Amygdala (tissue), 56 donors: ENCODE measurements at places on chromosomes 16 and 17.

- no peak for DNase-seq
Measured at GRCh38 chr16:81861503-81861902, 82.4 kb downstream of the PLCG2 start.

DNA sequence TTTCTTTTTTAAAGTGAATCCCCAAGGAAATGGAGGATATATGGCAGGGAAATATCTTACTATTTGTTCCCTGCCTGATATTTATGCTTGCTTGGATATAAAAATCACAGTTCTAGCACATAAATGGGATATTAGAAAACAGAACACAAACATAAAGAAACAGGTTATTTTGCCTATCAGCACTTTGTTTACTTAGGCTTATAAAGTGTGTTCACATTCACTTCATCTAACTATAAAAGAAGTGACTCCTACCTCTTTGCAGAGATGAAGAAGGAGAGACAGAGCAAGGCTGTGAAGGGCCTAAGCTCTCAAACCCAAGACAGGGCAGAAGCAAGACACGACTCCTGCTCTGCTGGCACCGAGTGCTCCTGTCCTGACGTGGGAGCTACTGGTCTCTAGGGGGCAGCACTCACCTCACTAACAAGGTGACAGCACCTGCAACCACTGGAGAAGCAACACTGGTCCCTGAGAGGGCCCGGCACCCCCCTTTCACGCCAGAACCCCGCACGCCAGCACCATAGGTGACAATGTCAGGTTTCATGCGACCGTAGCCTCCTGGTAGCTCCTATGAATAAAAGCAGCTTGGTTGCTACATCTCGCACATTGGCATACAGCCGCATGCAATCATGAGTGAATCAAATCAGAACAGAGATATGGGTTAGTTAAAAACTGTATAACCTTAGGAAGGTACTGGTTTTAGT is 32.0 kb downstream of the MBTPS1 start:
- no peak for DNase-seq

- no peak for DNase-seq
Measured at GRCh38 chr17:63694950-63695773, 4.8 kb downstream of the LIMD2 start.

DNA sequence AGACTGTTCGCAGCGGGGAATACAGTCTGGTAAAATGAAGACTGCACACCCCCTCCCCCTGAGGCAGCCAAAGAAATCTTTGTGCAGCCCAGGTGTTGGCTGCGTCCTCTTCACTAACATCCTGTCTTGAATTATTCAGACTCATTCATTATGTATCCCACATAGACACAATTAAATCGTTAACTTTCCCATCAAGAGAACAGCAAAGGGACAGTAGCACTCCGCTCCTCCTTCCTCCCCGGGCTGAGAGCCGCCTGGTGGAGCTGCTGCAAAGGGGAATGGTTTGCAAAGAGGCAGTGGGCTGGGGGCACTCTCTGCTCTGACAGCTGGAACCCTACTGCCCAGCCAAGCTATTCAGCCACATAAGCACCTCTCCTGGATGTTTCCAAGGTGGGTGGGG is 290.0 kb upstream of the SOX9 start:
- no peak for DNase-seq

GRCh38 chr16:67019171-67019570 is 9.8 kb upstream of the CBFB start:
- DNase-seq, result no peak

- no peak for DNase-seq
Measured at GRCh38 chr17:39925282-39926134, 1.9 kb downstream of the ORMDL3 start.

- DNase-seq, result no peak
Measured at GRCh38 chr16:57949013-57949412, 21.9 kb downstream of the CNGB1 start.

DNA sequence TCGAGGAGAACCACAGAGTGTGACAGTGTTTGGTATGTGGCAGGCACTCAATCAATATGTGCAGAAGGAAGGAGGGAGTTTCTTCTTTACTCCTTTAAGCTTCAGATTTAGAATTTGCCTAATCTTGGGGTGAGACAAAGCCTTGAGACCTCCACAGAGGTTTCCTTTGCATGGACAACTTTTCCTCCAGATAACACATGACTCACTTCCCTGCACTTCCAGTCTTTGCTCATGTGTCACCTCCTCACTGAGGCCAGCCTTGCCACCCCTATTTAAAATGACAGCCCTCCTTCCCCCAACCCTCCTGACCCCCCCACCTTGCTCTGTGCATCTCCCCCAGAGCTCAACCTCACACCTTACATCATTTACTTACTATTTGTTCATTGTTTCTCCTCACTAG is 17.4 kb upstream of the NOS2 start:
- no peak for DNase-seq

- peak; percentile 64 for DNase-seq
Measured at GRCh38 chr16:66954097-66954659, 6.9 kb upstream of the CES3 start.

GRCh38 chr16:75343286-75343685 is 90.0 kb downstream of the CFDP1 start:
- DNase-seq, result no peak

GRCh38 chr17:76569607-76570279 is 15.9 kb downstream of the ST6GALNAC2 start:
- peak; percentile 32 for DNase-seq

DNA sequence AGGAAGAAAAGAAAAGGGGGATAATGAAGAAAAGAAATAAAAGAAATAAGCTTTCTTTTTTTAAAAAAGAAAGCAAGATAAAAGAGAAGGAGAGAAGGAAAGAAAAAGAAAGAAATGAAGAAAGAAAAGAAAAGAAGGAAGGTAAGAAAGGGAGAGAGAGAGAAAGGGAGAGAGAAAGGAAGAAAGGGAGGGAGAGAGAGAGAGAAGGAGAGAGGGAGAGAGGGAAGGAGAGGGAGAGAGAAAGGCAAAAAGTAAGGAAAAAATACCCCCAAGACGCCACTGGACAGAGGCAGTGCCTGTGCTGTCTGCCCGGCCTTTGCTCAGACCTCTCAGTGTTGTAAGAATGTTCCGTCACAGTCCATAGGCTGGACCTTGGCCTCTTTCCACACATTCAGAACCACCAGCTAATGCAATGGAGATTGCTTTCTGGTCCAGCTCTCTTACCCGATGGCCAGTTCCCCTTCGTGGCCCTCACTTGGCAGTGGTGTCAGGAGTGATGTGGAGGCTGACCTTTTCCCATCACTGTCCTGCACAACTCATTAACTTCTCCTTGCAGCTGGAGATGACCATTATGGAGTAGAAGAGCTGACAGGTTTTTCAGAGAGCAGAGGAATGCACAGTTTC is 14.3 kb upstream of the HNF1B start:
- DNase-seq, result no peak

DNA sequence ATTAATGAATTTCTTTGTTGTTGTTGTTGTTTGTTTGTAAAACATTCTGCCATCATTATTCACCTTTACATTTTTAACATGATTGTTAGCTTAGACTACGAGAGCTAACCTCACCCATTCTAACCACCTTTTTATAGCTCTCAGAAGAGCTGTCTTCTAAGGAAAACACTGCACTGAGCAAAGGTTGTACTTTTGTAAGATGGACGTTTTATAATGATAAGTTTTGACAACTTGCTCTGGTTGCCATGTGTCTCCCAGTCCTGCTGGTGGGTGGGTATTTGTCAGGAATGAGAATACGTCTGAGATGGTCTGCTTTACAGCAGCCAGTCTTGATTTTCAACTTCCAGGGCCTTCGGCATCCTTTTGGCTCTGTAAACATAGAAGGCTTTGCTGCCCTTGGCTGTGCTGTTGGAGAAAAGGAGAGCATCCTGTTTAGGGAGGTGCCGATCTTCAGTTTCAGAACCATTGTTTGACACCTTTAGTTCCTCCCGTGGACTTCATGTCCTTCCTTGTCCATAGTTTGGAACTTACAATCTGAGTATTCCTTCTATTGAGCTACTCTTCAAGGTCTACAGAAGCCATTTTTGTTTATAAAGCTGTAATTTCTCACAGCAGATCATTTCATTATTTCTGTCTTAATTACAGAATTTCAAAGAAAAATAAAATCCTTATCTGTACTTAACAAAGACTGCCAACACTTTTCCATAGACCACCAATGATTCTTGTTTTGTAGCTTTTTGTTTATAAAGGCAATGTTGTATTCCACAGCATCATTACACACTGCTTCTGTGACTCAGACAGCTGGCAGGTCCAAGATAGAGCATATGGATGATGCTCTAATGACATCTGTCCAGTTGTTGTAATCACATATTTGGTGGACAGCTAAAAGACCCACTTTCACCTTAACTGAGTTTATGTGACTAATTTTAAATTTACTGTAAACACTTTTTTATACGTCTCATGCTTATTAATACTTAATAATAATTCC is 270.1 kb upstream of the TBX2 start:
- DNase-seq, result no peak

DNA sequence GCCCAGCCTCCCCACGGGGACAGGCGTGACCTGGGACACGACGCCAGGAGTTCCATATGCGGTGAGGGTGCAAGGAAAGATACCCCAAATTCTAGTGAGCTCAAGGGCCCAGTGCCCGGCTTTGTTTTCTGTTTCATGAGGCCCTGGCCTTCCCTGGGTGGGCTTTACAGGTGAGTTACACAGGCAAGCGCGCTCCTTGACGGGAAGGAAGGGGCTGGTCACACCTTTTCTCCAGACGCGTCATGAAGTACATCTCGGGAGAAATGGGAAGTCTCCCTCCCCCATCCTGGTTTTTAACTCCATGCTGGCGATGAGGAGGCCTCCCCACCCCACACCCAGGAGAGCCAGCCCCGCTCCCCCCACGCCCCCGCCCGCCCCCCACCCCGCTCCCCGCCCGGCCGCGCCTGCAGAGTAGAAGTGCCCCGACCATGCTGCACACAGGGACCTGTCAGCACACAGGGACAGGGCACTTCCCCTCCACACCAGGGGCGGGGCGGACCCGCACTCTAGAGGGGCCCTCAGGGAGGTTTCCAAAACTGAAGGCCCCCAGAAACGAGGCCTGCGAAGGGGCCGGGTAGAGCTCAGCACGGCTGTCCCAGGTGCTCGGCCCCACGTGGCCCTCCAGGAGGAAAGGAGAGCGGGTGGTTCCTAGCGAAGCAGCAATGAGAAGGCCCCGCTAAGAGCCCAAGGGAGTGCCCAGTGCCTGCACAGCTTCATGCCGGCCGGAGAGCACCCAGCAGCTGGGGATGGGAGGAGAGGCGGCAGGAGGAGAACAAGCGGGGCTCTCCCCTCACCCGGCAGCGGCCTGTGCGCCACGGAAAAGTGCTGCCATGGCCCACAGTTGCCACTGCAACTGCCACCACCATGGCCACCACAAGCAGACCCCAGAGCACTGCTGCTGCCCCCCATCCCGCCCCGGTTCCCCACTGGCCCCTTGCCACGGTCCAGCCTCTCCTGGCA is 7.7 kb downstream of the CYB561 start:
- no peak for DNase-seq

DNA sequence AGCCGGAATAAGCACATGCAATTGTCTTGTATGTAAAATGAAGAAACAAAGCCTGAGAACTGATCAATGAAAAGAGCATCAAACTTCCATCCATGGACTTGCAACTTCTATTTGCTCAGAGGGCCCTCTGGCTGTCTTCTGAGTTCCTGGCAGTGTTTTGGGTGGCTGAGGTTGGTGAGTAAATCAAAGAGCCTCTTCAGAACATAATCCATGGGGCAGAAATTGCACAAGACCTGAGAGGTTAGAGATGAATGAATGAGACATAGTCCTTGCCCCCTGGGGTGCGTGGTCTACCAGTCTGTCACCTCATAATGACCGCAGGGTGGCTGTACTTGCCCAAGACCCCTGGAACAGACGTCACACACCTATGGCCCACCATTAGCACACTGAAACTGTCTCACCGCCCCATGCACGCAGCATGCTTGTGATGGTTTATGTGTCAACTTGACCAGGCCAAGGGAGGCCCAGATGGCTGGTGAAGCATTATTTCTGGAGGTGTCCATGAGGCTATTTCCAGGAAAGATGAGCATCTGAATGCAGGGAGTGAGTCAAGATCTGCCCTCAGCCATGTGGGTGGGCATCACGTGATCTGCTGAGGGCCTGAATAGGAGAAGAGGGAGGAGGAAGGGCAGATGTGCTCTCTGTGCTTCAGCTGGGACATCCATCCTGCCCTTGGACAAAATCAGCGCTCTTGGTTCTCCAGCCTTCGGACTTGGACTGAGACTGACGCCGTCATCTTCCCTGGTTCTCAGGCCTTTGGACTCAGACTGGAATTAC is 8.3 kb downstream of the PIK3R6 start:
- DNase-seq, result no peak

GRCh38 chr16:74224828-74225612 is 71.6 kb upstream of the PSMD7 start:
- DNase-seq, result no peak

- DNase-seq, result no peak
Measured at GRCh38 chr16:30541502-30542329, 7.1 kb upstream of the ZNF747 start.
